MG63 (cell line): ENCODE measurements at places on chromosomes 12 and 14. TPM values are rescaled to one million over a fixed set of nuclear protein-coding genes. Genes with fewer than 3 reads are reported as not detected.

- DNase-seq, result no peak
These were observed 208.6 kb upstream of the PLXNC1 start for GRCh38 chr12:93939641-93940325.

DNA sequence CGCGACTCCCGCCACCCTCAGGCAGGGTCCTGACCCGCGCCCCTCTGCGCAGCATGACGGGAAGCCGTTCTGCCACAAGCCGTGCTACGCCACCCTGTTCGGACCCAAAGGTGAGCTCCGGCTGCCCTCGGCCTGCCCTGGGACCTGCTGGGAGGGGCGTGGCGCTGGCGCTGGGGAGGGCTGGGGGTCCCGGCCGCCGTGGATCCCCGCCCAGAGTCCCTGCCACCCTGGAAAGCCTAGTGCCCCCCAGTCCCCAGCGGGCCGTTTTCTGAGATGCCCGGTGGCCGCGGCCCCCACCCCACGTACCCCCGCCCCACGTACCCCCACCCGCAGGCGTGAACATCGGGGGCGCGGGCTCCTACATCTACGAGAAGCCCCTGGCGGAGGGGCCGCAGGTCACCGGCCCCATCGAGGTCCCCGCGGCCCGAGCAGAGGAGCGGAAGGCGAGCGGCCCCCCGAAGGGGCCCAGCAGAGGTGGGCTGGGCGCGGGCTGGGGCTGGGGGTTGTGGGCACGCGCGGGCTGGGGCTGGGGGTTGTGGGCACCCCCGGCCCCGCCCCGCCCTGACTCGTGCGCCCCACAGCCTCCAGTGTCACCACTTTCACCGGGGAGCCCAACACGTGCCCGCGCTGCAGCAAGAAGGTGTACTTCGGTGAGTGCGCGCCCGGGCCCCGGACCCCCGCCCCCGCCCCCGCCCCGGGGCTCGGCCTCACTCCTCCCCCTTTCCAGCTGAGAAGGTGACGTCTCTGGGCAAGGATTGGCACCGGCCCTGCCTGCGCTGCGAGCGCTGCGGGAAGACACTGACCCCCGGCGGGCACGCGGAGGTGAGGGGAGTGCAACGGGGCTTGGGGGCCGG is 4.0 kb downstream of the CRIP2 start:
- DNase-seq, result no peak

RTN1 gene
- 1.4 and 2.8 TPM in 2 replicates for total RNA-seq

DNA sequence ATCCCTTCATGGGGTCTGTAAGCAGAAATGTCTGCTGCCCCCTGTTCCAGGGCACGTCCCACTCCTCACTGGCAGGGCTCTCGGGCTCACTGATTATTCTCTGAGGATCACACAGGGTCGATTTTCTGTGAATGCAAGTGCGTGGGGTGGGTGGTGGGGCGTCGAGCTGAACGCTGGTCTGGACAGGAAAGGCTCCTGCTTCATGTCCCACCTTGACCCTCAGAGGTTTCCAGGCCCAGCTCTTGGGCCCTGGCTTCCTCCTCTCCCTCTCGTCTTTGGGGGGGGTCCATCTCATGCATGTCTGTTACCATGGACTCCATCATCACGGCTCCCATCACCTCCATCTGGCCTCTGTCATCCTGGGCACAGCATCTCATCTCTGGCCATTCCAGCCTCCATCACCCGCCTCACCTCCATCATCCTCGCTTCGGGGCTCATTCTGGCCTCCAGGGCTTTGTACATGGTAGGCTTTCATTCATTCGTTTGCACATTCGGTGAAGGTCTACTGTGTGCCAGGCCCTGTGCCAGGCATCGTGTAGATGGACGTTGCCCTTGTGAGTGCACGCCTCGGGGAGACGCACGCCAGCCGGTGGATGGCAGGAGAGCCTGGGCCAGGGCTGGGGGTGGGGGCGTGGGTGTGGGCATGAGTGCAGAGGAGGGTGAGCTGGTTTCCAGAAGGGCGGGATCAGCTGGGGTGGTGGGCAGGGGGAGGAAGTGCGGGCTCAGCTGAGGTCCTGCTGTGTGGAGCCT is 34.7 kb downstream of the RTL1 start:
- DNase-seq, result no peak

DNA sequence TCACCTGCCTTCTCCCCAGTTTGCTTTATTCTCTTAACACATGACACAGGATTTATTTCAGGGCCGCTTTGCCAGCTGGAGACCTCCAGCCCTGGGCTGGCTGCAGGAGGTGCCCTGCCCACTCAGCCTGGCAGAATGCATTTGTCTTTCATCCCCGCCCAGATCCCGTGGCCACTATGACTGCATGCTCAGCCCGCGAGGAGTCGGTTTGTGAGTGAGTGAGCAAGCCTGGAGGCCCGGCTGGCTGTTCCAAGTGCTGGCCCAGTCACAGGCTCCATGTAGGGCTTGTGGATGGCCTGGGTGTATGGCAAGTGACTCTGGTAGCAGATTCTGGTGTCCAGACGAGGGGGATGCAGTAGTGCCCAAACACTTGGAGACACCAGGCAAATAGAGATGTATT is 2.1 kb downstream of the TDP1 start:
- DNase-seq, result no peak

DNA sequence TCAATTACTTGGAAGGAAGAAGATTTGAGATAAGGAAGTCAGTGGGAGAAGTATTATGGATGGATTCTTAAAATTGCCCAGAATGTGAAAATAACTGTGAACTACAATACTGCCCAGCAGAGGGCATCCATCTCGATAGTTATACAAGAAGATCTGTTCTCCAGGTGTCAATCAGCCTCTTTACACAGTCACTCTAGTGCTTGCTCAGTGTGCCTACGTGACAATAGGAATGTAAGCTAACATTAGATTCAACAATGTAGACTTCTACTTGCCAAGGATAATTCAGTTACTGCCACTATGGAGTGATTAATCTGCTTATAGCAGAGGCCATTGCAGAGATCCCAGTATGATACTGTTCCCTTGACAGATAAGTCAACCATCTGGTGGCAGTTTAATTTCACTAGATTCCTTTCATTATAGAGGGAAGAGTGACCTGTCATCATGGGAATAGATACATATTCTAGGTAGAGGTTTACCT is 10.6 kb upstream of the MAP4K5 start:
- no peak for DNase-seq
